CD4-positive, CD25-positive, alpha-beta regulatory T cell (primary cell): ENCODE measurements at places on chromosomes 5 and 9. TPM values are rescaled to one million over a fixed set of nuclear protein-coding genes. Genes with fewer than 3 reads are reported as not detected.

GRCh38 chr5:141050622-141051520 is at the start of gene PCDHB1:
Gene PCDHB1, plus strand, starts transcription at chr5:141051374. Its CDS starts 97 bp downstream, at chr5:141051471.
- no peaks in the 10 kb centered on the region for H3K36me3 ChIP-seq
- no peak within 1 kb of the TSS for H3K27ac ChIP-seq
- H3K4me1 ChIP-seq: no peaks in the 10 kb centered on the region
- DNase-seq: no peak
- H3K27me3 ChIP-seq: peaks cover 1% of the 10 kb centered on the region
- no peak within 1 kb of the TSS for H3K4me3 ChIP-seq

DNA sequence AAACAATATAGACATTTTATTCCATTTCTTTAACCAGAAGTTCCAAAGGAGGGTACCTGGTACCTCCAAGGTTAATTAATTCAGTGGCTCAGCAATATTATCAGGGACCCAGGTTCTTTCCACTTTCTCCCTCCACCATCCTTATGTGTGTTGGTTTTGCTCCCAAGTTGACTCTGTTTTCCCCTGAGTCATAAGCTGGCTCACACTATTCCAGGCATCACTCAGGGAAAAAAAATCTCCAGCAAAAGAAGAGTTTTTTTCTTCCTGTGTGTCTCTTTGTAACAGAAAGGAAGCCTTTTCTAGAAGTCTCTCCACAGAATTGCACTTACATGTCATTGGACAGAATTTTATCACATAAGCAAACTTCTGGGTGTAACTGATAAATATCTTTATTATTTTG is 31.2 kb upstream of the GALNT10 start:
- H3K36me3 ChIP-seq: no peaks in the 10 kb centered on the region
- no peaks in the 10 kb centered on the region for H3K4me1 ChIP-seq
- peaks cover 18% of the 10 kb centered on the region for H3K27me3 ChIP-seq
- no peak for DNase-seq
- H3K27ac ChIP-seq: no peak overlapping the region
- no peak overlapping the region for H3K4me3 ChIP-seq

DNA sequence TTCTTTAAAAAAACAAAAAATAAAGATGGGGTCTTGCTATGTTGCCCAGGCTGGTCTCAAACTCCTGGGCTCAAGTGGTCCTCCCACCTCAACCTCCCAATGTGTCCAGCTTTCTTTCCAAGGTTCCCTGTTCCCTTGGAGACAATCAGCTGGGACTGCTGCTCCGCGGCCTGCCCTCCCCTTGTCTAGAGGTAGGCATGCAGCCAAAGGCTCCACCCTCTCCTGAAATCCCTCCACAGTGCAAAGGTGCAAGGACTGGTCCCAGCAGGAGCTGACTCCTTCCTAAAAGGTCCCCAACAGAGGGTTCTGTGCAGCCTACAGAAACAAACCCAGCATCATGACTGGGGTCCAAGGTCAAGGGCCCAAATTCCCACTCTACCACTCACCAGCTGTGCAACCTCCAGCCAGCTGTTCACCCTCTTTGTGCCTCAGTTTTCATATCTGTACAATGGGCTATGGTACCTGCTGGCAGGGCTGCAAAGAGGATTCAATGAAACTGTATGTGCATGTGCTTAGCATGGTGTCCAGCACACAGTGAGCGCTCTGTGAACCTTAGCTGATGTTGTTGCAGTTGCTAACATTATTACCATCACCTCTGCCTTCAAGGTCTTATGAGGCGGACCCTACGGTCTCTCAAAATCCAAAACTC is 47.5 kb downstream of the BARX1 start:
- no peak for DNase-seq
- H3K27ac ChIP-seq: no peak overlapping the region
- no peaks in the 10 kb centered on the region for H3K36me3 ChIP-seq
- H3K4me3 ChIP-seq: no peak overlapping the region
- H3K27me3 ChIP-seq: no peaks in the 10 kb centered on the region

GRCh38 chr9:95363051-95363841 is 45.7 kb upstream of the FANCC start:
- H3K27ac ChIP-seq: no peak overlapping the region
- H3K4me1 ChIP-seq: no peaks in the 10 kb centered on the region
- no peak for DNase-seq
- no peak overlapping the region for H3K4me3 ChIP-seq

DNA sequence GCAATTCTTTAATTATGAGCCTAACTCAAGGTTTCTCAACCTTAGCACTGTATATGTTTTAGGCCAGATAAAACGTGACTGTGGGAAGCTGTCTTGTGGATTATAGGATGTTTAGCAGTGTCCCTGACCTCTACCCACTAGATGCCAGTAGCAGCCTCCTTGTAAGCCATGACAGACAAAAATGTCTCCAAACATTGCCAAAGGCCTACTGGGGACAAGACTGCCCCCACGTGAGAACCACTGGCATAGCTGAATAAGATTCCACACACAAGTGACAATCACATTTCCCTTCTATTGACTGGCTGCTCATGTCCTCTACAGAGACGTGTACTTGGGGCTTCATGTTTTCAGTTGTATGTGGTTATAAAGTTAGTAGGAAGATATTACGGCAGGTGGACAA is 55.4 kb downstream of the GOLM1 start:
- H3K4me1 ChIP-seq: no peaks in the 10 kb centered on the region
- DNase-seq: no peak
- H3K27ac ChIP-seq: no peak overlapping the region
- H3K4me3 ChIP-seq: no peak overlapping the region
- H3K36me3 ChIP-seq: no peaks in the 10 kb centered on the region

DNA sequence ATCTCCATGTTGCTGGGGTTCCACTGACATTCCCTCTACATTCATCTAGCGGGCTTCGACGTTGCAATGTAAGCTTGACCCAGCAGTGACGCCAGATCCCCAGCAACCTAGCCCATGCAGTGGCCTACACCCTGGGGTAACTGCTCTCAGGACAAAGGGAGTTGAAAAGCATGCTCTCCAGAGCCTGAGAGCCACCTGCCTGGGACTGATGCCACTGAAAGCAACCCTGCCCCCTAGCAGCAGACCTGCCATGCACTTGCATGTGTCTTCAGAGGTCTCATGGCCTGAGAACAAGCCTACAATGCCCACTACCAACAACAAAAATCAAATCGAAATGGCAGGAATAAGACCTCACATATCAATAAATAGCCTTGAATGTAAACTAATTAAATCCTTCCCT is 330.3 kb downstream of the TRIM36 start:
- H3K36me3 ChIP-seq: no peaks in the 10 kb centered on the region
- no peaks in the 10 kb centered on the region for H3K4me1 ChIP-seq
- DNase-seq: no peak
- H3K27ac ChIP-seq: no peak overlapping the region
- H3K27me3 ChIP-seq: no peaks in the 10 kb centered on the region
- no peak overlapping the region for H3K4me3 ChIP-seq

GRCh38 chr5:116273448-116274242 is 188.8 kb downstream of the COMMD10 start:
- no peaks in the 10 kb centered on the region for H3K4me1 ChIP-seq
- no peaks in the 10 kb centered on the region for H3K36me3 ChIP-seq
- no peak overlapping the region for H3K27ac ChIP-seq
- no peaks in the 10 kb centered on the region for H3K27me3 ChIP-seq

GRCh38 chr9:135289081-135289491 is 190.5 kb upstream of the PPP1R26 start:
- H3K4me3 ChIP-seq: no peak overlapping the region
- H3K27me3 ChIP-seq: no peaks in the 10 kb centered on the region
- no peaks in the 10 kb centered on the region for H3K36me3 ChIP-seq
- DNase-seq: no peak
- H3K27ac ChIP-seq: no peak overlapping the region

- H3K4me3 ChIP-seq: no peak overlapping the region
- H3K4me1 ChIP-seq: no peaks in the 10 kb centered on the region
- H3K27ac ChIP-seq: no peak overlapping the region
- no peak for DNase-seq
Measured at GRCh38 chr9:135776893-135777622, 75.1 kb downstream of the KCNT1 start.

DNA sequence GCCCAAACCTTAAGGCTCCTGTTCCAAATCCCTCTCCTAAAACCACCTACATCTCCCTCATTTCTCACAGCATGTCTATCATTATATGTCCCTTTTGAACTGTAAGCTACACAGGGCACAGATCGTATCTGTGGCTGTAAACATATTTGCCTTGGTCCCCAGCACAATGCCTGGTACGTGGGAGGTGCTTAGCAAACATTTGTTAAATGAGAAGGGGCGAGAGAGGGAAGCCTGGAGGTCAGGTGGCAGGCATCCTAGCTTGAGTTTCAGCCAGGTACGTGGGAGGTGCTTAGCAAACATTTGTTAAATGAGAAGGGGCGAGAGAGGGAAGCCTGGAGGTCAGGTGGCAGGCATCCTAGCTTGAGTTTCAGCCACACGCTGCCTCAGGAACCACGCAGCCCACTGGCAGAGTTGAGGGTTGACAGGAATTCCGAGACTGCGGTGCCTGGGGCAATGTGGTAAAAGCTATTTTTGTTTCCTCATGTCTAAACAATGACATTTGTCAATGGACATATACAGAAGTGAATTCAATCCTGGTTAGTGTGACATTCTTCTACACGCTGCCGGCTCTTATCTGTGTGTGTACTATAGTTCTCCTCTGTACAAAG is 113.6 kb downstream of the EFNA5 start:
- DNase-seq: no peak
- no peaks in the 10 kb centered on the region for H3K4me1 ChIP-seq
- H3K27ac ChIP-seq: no peak overlapping the region
- H3K27me3 ChIP-seq: no peaks in the 10 kb centered on the region
- H3K36me3 ChIP-seq: no peaks in the 10 kb centered on the region

DIRAS2 gene
- polyA plus RNA-seq: not detected

KIAA0825 gene
- polyA plus RNA-seq: 1.4 TPM
